CD4-positive, alpha-beta T cell treated with Interleukin-15 for 4 hours (primary cell): ENCODE measurements at places on chromosomes 3 and 15.

DNA sequence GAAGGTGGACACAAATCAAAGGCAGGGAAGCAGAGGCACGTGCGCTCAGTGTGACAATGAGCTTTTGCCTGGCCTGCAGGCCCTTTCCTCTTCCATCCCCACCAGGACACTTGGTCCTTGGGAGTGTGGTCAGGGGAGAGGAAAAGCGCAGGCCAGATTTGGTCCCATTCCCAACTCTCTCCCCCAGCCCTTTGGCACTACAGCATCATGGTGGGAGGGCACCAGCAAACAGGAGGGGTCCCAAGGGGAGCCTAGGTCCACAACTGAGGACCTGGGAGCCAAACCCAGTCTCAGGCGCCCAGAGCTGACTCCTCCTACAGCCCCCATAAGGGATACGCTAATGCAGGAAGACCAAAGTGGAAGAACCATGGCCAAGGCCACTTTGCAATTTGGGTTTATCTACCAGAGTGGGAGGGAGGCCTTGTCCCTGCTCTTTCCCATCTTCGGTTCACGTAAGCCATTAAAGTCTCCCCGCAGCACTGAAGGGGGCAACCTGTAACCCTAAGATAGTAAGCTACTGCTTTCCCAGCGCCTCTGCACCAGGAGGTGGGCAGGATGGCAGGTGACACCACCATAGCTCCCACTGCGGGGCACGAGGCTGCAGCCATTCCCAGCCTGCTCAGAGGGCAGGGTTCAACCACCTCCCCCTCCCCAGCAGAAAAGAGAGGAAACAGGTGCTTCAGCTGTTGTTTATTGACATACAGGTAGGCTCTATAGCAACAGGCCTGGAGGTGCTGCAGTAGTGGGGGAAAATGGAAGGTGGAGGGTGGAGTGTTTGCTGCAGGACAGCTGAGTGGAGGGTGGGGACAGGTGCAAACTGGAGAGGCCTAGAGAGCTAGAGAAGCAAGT lies 993 bp upstream of the GRAMD2A start:
- no peak for DNase-seq

DNA sequence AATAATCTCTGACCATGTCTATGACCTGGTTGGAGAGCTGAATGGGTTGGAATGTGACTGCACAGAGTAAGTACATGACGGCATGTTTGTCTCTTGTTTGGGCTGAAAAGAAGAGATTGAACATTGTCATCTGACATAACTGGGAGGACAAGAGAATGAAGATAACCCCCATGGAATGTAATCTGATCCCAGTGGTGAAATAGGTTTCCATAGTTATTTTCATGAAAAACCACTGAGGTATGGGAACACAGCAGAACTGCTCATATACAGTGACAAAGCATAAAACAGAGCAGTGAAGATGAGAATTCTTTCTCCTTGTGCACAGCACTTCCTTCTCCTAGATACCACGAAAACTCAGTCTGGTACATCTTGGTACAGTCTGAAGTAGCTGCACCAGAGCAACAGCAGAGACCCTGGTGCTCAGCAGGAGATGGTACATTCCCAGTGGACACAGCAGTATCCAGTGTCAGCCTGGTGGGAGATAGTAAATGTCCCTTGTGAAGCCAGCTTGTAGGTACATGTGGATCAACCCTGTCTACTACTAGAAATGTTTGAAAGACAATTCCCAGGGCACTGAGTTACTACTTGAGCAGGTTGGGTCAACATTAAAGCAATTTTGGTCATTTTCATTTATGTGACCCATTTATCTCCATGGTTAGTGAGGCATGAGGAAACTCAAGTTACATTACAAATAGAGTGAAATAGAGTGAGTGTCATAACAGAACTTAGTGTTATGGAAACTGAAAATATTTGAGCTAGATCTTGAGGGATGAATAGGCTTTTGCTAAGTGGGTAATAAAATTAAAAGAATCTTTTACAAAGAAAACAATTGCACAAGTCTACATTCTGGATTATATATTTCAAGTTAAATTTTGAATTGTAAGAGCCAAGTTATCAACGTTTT lies 178.3 kb downstream of the SUCNR1 start:
- no peak for DNase-seq

GRCh38 chr15:68697711-68698690 lies 119.2 kb downstream of the CORO2B start:
- DNase-seq, result no peak

DNA sequence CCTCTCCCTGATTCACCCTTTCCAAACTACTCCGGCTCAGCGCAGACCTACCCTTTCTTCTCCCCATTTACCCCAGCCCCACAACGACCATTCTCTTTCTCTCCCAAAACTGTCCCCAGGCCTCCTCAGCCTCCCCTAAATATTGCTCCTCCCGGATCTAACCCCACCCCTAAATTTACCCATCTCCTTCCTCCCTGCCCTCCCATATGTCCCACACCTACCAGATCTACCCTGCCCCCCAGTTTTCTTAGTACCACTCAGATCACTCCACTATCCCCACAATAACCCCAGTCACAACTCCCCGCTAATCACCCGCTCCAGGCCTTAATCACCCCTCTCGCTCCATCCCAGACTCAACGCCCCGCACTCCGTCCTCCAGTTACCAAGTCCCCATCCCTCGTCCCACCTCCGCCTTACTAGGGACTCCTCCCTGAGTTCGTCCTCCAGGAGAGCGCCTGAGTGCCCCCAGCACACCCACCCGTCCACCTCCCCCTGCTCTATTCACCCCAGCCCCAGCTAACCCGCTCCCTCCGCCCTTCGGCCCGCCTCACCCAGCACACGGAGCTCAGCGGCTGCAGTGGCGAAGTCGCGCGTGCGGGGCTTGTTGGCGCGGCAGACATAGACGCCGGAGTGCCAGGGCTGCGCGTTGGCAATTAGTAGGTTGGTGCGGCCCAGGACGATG lies 18.6 kb upstream of the IGDCC3 start:
- DNase-seq, result no peak

DNA sequence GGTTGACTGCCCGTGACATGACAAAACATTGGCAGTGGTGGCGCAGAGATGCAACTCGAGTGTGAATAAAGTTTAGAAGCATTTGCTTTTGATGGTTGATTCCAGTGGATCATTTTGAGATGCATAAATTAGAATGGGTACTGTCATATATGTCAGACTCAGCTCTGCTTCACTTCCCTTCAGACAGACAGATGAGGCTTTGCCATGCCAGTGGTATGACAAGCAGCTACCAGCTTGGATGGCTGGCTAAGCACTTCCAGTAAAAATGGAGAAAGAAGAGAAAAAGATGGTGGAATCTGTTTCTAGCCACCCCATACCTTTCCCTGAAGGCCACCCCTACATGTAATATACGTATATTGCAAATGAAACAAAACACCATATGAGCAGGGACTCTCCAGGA lies 13.5 kb upstream of the CLEC3B start:
- no peak for DNase-seq

DNA sequence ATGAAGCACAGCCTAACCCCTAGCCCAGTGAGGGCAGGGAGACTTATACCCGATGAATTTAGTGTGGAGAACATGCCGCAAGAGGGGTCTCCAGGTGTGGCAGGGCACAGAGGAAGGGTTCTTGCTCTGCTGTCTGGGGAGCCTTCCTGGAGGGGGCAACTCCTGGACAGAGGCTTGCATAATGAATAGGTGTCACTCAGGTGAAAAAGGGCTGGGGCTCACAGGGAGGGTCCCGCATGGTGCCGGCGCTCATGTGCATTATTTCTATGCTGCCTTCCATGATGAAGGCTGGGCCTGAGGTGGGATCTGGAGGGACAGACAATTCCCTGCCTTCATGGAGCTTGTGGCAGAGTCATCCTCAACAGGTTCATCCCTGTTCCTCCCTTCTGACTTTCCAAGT lies 51.5 kb downstream of the ITGA11 start:
- DNase-seq, result no peak

GRCh38 chr3:9779721-9780457 lies 10.1 kb upstream of the CAMK1 start:
- peak; percentile 17 for DNase-seq

DNA sequence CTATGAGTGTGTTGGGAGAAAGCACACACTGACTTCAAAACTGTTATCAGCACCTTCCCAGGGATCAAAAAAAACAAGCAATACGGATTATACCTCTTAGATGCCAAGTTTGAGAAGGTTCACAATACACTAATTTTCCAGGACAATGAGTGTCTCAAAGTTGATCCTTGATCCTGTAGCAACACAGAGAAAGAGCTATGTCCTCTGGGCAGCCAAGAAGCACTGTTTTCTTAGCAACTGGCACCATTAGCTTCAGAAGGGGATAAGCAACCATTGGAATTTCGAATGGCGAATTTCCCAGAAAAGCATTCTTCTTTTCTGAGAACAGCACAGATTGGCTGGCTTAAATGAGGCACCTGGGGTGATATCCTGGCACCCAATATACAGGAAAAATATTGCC lies 270.3 kb upstream of the RORA start:
- DNase-seq, result no peak

DNA sequence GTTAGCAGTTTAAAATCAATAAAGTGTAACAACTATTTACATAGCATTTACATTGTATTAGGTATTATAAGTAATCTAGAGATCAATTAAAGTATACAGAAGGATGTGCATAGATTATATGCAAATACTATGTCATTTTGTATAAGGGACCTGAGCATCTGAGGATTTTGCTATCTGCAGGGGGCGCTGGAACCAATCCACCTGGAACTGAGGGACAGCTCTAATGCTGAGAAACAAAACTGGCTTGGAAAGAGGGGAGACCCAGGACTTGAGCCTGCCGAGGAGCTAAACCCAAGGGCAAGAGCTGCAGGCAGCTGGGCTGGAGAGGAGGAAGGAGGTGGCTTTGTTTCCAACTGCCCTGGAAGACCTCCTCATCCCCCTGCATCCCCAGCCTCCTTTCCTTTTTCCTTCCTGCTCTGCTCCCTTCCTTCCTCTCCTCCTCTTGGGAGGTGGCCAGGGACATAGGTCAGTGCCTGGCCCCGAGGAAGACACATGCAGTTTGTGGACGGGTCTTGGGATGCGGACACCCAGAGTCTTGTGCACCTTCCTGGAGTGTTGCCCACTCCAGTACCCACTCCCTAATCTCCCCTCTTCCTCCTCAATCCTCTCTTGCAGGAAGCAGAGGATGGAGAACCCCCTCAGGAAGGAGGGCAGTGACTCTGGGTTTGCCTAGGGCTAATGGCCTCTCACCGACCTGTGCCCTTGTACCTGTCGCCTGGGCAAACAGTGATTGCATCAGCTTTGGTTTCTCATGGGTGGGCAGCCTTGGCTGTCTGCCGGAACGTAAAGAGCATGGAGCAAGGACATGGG lies 825 bp upstream of the RTP3 start:
- DNase-seq, result peak; percentile 59

- DNase-seq, result no peak
These were observed 263.5 kb upstream of the RASGRP1 start for GRCh38 chr15:38828031-38828532.

GRCh38 chr15:59349680-59350420 lies 22.8 kb downstream of the MYO1E start:
- no peak for DNase-seq

DNA sequence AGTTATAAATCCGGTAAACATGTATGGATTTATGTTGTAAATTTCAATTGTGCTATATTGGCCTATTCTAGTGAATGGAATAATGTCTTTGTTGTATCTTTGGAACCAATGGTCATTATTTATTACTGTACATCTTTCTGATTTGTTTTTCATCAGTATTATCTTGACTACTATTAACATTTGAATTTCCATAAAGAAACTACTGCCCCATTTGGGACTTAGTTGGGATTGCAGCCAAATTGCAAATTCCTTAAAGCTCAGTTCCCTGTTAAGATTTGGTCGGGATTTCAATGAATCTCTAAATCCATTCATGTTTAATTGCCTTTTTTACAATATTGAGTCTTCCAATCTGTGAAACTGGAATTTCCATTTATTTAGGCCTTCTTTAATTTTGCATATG lies 822.4 kb upstream of the CADM2 start:
- DNase-seq, result no peak

GRCh38 chr3:47041114-47041513 lies 61.6 kb downstream of the NBEAL2 start:
- DNase-seq, result no peak

- no peak for DNase-seq
These were observed 1060.2 kb downstream of the ROBO1 start for GRCh38 chr3:78707609-78708008.

DNA sequence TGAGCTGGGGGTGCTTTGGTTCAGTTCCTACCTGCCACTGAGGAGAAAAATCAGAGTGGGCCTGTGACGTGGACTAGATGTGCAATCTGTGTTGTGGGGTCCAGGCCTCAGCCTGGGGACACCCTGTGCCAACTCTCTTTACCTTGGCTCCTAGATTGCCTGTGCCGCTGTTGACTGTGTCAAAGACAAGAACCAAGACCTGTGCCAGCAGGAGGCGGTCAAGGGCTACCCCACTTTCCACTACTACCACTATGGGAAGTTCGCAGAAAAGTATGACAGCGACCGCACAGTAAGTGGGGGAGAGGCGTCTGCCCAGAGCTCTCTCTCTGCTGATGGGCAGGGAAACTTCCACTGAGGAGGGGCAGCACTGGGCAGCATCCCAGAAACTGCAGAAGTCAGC lies 40.6 kb upstream of the SEC22A start:
- no peak for DNase-seq

DNA sequence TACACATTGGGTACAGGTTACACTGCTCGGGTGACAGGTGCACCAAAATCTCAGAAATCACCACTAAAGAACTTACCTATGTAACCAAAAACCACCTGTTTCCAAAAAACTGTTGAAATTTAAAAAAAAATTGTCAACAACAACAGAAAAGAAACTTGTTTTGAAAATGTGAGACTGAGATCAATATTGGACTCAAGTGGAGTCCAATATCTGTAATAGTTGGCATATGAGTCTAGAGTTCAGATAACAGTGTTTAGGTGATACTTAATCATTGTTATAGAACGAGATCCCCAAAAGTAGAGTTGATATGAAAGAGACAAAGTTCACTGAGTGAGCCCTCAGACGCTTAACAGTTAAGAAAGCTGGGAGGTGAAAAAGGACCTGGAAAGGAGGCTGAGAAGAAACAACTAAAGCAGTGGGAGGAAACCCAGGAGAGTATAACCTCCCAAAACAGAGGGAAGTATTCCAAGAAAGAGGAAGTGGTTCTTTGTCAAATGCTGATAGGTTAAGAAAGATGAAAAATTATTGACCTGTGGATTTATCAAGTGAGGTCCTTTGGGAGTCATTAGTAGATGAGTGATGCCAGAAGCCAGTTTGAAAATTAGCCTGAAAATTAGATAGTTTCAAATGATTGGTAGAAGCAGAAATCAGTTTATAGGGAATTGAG lies 388.6 kb upstream of the DPH6 start:
- DNase-seq, result no peak

- DNase-seq, result no peak
These were observed 37.0 kb upstream of the TRIM71 start for GRCh38 chr3:32780735-32781210.

DNA sequence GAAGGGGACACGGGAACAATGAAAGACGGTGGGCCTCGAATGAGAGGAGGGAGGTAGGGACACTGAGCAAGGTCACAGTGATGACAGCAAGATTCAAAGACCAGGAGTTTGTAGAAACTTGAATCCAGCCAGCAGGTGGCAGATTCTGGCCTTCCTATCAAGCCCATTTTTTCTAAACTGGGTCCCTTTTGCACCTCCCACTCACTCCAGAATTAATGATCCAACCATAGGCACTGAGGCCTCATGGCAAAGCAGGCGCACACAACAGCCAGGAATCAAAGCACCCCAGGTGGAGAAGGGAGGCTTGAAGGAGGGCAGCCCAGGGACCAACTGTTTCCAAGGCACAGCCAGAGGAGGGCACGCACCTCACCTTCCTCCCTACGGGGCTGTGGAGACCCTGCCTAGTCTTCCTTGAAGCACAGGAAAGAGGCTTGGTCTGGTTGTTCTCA lies 90.2 kb downstream of the ANP32A start:
- DNase-seq, result peak; percentile 7

GRCh38 chr15:77568973-77569728 lies 63.6 kb downstream of the LINGO1 start:
- DNase-seq, result no peak
